ENCODE measurements at places on chromosomes 12 and 14.
A peak's percentile ranks its signal among the peaks of the same experiment; 100 is the strongest.

DNA sequence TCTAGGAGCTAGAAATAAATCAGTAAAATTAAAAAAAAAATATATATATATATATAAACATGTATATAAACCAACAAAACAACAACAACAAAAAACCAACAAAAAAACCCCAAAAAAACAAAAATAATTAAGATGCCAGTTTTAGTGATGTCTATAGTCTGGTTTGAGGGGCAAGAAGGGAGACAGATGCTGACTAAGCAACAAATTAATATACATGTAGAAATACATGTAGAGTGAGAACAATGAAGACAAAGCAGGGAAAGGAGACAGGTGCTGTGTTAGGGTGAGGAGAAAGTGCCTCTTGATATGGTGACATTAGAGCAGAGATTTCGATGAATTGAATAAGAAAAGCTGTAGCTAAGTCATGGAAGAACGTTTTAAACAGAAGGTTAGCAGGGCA is 477.9 kb downstream of the APAF1 start:
- no peak for DNase-seq

GRCh38 chr12:29343022-29343799 is 37.8 kb downstream of the ERGIC2 start:
- no peak for DNase-seq

DNA sequence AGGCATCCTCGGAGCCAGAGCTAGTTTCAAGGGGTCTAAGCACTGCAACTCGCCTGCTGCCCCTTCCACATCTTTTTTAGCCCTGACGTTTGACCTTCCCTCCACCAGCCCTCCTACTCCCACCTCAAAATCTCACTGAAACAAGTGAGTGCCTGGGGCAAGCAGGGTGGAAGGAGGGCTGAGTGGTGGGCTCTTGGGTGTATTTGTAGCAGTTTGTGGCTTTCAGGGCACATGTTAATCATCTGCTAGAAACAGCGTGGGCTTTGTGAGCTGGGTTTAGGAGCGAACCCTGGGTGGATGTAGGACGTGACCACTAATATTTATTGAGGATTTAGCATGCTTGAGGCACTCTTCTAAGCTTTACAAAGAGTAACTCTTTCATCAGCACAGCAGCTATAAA is 390.3 kb downstream of the GRIN2B start:
- DNase-seq = no peak

- no peak for DNase-seq
These were observed 168.1 kb upstream of the DAAM1 start for GRCh38 chr14:59020382-59020781.

DNA sequence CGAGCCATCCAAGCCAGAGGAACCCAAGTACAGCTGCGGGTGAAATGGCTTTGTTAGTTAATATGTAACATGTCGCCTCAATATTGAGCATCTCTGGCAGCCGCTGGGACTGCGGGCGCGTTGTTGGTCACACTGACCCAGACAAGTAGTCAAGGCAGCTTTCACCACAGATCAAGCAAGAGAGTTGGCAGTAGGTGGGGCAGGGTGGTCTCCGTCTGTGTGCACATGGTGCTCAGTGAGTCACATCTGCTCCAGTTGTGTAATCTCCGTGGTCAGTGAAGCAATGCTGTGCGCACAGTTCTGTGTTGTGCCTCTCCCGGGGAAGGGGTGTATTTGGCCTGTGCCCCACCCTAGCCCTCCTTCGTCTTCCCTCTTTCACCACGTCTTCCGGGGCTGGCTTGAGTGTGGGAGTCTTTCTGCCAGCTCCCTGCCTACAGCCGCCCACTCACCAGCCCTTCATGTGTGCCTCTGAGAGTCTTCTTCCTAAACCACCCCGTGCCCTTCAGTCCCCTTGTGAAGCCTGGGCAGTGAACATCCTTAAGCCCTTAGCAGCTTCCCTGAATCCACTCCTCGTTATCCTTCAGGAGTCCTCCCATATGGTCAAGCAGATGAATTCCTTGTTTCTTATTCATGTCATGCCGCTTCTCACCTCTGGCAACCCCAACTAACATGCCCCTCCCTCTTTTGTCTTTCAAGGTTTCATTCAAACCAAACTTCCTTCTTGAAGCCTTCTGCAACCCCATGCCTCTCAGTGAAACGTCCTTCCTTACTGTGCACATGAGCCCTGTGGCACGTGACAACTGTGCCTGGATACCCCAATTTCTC is 242.1 kb downstream of the CACNA1C start:
- DNase-seq = no peak

GRCh38 chr12:111405859-111406473 is at the start of gene SH2B3:
SH2B3 (plus strand) TSS chr12:111405923; CDS start chr12:111418146, 12,223 bp downstream.
- no peak for DNase-seq

GRCh38 chr14:69652942-69653684 is 41.7 kb downstream of the SUSD6 start:
- no peak for DNase-seq

GRCh38 chr14:68976160-68977067 is 2.7 kb downstream of the ACTN1 start:
- DNase-seq = no peak

- no peak for DNase-seq
These were observed 274.1 kb downstream of the ALG10 start for GRCh38 chr12:34296143-34297041.

DNA sequence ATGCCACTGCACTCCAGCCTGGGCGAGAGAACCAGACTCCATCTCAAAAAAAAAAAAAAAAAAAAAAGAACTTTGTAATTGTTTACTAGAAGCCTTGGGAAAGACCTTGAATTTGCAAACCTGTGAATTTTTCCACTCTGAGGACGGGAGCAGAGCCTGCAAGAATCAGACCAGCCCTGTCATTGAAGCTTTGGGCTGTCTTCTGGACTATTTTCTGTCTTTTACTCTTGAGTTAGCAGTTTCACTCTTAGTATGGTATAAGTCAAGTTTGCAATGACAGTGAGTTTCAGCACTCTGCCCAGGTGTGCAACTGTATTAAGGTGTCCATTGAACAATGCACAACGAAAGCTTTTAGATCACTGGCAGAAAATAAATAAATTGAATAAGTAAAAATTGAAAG is 81.4 kb upstream of the KRAS start:
- no peak for DNase-seq

- DNase-seq = no peak
These were observed 82.0 kb downstream of the DNAH10 start for GRCh38 chr12:123843912-123844748.

GRCh38 chr12:116693286-116694227 is 44.3 kb downstream of the SPRING1 start:
- DNase-seq = no peak

GRCh38 chr14:101155575-101155974 is 252.1 kb upstream of the RTL1 start:
- DNase-seq = no peak

GRCh38 chr14:66152747-66153146 is 333.4 kb upstream of the CCDC196 start:
- DNase-seq = no peak

DNA sequence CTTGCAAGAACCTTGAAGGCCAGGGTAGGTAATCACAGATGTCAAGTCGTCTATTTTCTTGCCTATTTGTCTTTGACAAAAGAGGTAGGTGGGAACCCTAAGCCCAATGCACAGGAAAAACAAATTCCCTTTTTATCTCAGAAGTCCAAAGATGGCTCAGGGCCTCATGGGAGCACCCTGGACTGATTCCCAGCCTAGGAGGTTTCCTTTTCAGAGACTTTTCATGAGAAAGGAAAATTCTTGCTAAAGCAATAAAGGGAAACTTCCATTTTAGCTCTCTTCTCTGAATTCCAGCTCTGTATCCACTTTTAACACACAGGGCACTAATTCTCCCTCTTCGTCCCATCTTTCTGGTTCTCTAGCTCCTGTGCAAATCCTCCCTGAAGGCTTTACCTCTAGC is 1.2 kb downstream of the ZNF641 start:
- DNase-seq = no peak

DNA sequence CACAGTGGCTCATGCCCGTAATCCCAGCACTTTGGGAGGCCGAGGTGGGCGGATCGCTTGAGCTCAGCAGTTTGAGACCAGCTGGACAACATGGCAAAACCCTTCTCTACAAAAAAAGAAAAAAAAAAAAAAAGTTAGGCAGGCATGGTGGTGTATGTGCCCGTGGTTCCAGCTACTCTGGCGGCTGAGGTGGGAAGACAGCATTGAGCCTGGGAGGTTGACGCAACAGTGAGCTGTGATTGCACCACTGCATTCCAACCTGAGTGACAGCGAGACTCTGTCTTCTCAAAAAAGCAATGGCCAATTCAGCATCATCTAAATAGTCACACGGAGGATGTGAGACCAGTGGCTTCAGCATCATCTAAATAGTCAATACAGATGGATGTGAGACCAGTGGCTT is 10.4 kb upstream of the SAMD4A start:
- DNase-seq = no peak

DNA sequence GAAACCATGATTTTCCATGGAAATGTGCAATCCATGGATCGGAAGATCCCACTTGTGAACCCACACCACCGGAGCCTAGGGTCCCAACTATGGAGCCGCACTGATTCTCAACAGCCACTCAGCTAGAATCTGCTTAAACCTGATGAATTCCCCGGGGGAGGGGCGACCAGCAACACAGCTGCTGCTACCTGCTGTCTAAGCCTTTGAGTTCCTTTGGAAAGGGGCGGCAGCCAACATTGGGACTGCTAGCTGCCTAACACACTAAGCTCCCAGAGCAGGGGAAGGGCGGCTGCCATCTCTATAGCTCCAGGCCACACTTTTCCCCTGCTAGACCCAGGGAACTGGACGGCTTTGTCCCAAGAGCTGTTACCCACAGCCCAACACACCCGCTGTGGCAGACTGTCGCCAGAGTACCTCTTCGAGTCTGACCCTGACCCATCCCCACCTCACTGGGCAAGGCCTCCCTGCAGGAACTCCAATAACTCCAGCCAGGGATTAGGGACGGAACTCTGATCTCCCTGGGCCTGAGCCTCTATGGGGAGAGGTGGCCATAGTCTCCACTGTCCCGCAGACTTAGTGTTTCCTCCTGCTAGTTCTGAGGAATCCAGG is 205.8 kb upstream of the SLC16A7 start:
- DNase-seq = no peak

DNA sequence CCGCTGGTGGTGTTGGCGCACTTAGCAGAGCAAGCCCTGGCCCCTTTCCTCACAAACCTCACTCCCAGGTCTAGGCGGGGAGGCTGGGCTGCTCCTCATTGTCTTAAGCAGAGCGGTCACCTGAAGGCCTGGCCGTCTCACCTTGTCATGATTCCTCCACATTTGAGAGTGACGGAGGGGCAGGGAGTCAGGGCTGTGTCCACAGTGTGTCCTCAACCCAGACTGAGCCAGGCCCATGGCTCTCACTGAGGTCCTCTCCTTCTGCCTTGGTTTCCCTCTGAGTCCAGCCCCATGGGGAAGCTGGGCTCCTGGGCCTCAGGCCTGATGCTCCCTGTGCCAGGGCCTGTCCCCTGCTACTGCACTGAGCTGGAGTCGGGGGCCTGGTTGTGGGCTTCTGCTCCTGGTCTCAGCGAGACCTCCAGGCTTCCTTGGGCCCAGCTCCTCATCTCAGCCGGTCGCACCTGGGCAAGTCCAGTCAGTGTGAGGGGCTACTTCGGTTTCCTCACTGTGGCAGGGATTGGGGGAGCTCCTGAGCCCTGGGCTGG is 44.9 kb downstream of the KRT80 start:
- no peak for DNase-seq

GRCh38 chr12:79691511-79692248 is 916 bp upstream of the PAWR start:
- DNase-seq = no peak

DNA sequence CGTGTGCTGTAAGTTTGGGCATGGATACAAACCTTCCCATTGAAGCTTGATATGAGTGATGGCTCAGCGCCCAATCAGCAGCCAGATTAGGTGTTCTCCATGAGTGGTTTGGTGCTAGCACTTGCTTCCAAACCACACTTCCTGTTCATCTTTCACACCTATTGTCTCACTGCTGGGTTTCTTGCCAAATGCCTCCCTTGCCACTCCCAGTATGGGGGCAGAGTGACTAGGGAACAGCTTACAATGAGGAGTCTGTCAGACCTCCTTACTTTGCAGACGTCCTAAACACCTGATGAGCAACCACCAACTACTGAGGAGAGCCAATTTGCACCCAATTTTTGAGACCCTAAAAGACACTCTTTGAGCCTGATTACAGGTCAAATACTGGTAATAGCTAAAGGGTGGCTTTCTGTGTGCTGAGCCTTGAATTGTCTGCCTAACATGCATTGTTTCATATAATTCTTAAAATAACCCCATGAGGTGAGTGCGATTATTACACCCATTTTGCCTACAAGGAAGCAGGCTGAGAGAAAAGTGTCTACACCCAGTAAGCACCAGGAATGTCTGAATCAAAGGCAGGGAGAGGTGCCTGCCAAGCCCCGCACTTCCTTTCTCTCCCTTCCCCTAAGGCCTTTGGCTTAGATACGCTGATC is 48.4 kb upstream of the FOS start:
- DNase-seq = peak; percentile 26

- no peak for DNase-seq
These were observed 39.4 kb downstream of the CRACR2A start for GRCh38 chr12:3713483-3713882.

DNA sequence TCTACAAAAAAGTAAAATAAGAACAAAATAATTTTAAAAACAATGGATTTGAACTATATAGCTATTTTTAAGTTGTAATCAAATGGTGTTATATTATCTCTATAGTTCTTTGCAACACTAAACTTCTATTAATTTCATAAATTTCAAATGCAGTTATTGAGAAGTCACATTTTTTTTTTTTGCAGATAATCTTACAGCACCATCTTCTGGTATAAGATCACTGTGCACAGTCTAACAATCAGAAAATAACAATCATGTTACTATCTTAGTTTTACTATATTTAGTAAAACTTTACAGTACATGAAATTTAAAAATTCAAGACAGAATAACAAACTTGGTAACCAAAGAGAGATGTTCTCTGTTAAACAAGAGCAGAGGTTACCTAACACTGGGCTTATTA is 40.6 kb downstream of the GXYLT1 start:
- no peak for DNase-seq

- DNase-seq = no peak
These were observed 112.0 kb downstream of the SLC15A5 start for GRCh38 chr12:16165506-16165905.

DNA sequence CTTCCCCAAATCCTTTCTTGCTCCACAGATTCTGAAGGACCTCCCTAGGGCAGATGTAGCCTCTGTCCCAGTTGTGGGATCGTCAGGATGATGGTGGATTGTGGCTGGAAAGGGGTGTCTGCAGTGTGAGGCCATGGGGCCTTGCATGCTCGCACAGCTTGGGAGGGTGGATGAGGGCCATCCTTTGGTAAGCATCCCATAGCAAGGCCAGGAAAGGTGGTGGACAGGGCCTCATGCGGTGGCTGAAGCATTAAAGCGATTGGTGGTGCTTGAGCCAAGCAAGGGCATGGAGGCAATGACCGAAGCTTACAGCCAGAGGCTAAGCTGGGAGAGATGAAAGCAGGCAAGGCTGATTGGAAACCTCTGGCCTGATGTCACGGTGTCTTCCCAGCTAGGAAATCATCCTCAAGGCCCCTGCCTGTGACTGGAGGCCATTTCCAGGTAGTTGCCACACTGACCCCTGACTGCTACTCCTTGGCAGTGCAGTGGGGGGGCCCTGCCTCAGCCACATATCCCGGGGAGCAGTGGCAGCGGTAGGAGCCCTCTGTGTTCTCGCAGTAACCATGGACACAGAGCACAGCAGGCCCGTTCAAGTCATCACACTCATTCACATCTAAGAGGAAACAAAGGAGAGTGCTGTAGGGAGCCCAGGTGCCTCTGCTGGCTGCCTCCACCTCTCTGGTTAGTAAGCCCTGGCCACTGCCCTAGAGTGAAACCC is 7.0 kb downstream of the ISCA2 start:
- DNase-seq = no peak
